ENCODE measurements at places on chromosomes 4 and X.

GRCh38 chrX:2492531-2493218 lies 8.1 kb downstream of the DHRSX start:
- DNase-seq = no peak

DNA sequence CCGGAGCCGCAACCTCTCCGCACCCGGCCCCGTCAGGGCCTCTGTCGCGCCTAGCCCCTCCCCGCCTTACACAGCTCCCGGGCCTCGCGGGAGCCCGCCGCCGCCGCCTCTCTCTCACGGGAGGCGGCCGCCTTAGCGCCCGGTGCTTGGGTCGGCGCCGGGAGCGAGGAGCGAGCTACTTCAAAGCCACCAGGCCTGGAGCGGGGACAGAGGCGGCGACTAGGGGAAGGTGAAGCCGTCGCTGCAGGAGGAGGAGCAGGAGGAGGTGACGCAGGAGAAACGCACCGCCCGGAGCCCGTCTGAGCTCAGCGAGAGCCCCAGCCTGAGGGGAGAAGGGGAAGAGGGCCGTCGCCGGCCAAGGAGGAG lies 250 bp downstream of the USP9X start:
- DNase-seq = no peak

DNA sequence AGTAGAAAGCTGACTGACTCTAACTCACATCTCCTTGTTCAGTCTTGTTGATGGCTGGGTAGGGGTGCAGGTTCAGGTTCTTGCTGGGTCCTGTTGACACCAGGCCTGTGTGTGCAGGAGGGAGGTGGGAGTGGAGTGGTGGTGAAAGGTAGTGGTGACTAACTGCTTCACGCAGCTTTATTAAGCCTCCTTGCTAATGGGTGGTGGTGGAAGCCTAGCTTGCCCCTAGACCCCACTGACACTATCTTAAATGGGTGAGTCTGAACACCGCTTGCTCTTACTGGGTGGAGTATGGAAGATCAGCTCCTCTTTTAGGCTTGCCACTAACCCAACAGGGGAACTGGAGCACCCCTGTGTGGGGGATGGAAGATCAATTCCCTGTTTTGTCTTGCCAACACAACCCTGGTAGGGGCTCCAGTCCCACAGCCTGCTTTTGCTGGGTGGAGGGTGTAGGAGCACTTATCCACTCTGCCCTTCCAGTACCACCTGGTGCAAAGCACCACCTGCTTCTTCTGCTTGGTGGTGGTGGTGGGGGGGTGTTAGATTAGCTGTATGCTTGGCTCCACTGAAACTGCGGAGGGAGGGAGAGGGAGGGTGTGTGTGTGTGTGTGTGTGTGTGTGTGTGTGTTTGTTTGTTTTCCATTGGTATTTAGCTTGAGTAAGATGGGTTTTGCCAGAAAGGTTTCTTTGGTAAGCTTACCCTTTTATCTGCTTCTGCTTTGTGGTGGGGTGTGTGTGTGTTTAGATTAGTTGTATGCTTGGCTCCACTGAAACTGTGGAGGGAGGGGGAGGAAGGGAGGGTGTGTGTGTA lies 25.6 kb downstream of the KDM6A start:
- no peak for DNase-seq

- DNase-seq = no peak
Observed at GRCh38 chr4:51858605-51859202, 15.8 kb downstream of the DCUN1D4 start.

GRCh38 chr4:169437299-169438047 lies 166.7 kb upstream of the SH3RF1 start:
- no peak for DNase-seq

DNA sequence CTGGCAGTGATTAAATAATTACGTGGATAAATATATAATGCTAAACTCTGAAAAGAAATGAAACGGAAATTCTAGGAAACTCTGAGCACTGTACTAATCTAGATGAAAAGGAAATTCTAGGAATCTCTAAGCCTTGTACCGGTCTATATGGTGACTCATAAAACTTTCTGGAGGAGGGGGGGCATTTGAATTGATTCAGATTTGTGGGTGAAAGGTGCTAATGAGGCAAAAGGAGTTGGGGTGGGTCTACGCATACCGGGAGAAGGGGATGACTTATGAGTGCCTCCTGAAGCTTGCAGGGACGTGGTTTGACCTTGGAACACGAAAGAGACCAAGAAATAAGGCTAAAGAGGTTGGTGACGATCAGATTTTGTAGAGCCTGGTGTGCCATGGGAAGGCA lies 151.7 kb upstream of the CASK start:
- no peak for DNase-seq

- no peak for DNase-seq
Observed at GRCh38 chr4:7808752-7809151, 130.9 kb downstream of the AFAP1 start.

DNA sequence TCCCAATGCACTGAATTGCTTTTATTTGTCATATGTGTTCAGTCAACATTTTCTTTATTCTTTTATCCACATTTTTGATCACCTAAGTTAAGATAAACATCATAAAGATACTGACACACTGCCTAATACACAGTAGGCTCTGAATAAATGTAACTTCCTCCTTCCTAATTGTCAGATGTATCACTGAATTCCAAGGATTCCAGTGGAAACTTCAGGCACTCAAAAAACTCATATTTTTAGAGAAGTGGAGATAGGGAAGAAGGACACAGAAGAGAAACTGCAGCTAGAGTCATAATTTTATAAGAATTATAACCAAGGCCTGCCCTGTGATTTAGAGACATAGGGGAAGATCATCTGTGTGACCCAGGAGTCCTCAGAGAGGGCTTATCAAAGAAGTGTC lies 753.3 kb downstream of the ADGRL3 start:
- DNase-seq = no peak

DNA sequence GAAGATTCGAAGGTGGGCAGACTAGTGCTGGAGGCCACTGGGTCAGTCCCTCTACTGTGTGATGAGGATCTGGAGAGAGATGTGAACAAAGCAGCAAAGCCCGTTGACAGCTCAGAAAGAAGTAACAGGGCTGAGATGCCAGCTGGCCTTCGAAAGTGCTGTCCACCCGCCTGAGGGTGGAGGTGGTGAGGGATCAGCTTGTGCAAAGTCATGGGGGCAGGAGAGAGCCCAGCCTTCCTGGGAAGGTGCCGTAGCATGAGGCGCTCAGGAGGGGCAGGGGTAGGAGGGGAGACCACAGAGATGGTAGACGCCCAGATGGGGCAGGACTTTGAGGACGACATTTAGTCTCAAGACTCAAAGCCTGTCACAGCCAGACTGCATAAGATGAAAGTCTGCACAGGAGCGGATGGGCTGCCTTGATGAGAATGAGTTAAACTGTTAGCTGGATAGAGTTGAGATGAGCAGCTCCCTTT lies 19.7 kb downstream of the TBC1D14 start:
- no peak for DNase-seq

DNA sequence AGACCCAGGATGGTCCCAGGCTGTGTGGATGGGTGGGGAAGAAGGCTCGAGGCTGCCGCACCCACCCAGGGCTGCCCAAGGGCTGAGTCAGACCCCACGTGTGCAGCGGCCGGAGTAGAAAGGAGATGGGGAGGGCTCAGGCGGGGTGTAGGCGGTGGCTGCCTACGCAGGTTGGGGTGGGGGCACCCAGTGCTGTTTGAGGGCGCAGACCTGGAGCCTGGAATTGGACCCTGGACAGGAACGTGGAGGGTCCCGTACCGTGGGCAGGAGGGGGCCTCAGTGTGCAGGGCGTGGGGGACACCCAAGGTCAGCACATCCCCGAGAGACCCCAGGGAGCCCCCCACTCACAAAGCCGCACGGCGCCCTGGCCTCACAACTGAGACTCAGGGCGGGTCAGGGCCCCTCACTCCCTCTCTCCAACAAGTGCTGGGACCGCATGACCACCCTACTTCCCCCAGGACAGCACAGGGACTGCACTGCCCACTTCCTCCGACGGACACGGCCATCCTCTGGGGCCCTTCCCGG lies 79.9 kb downstream of the FAM53A start:
- DNase-seq = no peak

DNA sequence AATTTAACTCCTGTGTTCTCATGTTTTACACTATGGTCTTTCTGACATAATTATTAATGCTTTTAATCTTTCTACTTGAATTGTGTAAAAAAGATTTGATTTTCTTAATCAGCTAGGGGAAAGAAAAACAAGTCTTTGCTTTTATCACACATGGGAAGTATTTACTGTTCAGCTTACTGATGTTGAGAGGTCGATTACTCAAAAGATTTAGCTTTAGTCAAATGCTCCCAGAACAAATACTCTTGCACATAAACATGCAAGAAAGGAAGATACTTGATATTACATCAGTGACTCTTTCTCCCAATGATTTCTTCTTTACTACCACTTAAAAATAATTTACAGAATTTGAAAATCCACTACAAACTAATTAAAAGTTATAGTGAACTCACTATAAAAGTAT lies 198.3 kb upstream of the FAT4 start:
- DNase-seq = no peak

DNA sequence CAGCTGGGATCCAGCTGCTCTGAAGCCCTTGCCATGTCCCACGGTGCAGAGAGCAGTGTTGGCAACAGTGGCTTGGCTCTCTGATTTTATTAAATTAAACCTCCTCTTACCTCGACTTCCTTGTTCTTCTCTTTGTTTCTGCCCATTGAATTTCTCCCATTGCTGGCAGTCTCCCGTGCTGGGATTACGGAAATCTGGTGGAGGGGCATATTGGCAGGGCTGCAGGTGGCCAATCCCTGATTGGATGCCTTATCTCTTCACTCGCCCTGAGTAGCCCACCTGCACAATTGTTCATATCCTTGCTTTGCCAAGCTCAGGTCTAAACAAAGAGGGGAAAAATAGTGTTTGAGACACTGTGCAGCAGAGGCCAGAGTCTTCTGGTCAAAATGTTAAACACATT lies 493.9 kb downstream of the TMA16 start:
- no peak for DNase-seq

GRCh38 chrX:151702026-151702714 lies 6.9 kb downstream of the PRRG3 start:
- DNase-seq = no peak

- DNase-seq = no peak
Observed at GRCh38 chr4:169650227-169650936, 30.0 kb downstream of the CLCN3 start.

DNA sequence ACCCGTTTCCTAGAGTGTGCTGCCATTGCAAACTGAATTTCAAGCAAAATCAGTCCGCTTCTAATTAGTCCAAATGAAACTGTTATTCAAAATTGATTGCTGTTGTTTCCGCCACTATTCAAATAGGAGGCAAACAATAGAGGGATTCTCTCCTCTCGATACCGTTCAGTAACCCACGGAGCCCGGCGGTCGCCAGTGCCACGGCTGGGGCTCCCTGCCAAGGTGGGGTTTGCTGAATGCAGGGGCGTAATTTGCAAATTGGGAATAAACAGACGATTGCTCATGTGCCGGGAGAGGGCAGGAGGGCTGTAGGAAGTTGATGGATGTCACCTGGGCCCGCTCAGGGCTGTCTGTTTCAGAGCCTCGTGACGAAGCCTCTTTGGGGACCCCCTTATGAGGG lies 8.8 kb downstream of the ADRA2C start:
- DNase-seq = no peak

DNA sequence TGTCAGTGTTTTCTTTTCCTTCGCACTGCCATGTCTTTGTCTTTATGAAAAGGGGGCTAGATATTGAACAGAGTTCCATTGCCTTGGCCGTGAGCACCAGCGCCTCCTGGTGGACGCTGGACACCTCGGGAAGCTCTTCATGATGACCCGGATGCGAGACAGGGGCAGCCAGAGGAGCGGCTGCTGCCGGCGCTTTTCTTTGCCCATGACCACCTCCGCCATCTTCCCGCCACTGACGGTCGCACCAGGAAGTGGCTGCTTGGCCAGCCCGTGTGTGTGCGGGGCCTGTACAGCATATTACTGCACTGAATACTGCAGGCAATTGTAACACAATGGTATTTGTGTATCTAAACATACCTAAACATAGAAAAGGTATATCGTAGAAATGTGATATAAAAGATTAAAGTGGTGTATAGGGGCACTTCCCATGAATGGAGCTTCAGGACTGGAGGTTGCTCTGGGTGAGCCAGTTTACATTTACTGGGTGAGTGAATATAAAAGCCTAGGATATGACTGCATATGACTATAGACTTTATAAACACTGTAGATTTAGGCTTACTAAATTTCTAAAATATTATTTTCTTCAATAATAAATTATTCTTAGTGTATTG lies 15.8 kb upstream of the GRIA2 start:
- no peak for DNase-seq

DNA sequence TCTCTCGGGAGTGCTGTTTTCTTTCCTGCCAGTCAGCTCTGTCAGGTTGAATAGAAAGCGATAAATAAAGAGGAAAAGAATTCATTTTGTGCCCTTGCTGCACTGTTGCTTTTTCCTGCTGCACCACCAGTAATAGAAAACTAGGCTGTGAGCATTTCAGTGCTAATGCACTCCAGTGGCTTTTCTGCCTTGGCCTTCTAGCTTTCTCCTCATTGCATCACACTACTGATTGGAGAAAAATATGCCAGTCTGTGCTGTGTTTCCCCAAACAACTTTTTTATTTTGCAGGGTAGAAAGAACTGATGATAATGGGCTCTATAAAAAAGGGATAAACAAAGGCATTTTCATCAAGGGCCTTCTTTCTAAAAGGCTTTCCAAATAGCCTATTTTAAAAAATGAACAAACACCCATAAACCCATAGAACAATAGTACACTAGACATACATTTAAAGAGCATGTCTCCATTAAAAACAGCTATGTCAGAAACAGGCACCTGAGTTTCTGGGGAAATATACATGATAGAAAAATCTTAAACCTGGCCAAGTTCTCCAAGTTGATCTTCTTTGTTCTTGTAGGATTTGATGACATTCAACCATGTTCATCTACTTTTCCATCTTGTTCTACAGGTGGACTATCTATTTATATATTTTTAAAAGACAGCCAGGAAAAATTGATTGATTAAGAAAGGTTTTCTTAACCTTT lies 86.3 kb downstream of the GPRIN3 start:
- no peak for DNase-seq

DNA sequence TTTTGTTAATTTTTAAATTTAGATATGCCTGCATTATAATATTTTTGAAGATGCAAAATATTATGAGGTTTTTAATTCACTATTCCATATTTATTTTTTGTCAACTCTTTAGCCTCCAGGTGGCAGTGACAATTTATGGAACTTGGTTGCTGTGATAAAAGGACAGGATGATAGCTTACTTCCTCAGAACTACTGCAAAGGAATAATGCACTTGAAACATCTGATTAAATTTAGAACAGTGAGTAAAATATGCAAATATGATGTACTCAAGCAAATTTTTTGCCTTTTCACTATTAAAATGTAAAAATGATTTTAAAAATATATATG lies 45.1 kb downstream of the SPATA4 start:
- peak; percentile 15 for DNase-seq

Measured in kidney glomerular epithelial cell (primary cell).